ENCODE measurements at places on chromosomes 13 and 19.

DNA sequence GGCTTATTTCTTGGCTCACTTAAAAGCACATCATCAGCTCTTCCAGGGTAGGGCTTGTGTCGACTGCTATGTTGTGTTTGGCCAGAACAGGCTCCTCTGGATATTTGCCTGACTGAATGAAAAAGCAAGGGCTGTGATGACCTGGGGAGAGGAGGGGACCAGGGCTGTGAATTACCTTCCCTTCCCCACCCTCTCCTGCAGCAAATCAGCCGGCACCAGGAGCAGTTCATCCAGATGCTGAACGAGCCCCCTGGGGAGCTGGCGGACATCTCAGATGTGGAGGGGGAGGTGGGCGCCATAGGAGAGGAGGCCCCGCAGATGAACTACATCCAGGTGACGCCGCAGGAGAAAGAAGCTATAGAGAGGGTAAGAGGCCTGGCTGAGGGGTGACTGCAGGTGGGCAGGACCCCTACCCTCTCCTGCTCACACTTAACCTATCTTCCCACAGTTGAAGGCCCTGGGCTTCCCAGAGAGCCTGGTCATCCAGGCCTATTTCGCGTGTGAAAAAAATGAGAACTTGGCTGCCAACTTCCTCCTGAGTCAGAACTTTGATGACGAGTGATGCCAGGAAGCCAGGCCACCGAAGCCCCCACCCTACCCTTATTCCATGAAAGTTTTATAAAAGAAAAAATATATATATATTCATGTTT, 4.4 kb downstream of the GADD45GIP1 start:
- no peak for DNase-seq

- no peak for DNase-seq
These were observed 238.0 kb upstream of the SOX21 start for GRCh38 chr13:94950303-94950702.

DNA sequence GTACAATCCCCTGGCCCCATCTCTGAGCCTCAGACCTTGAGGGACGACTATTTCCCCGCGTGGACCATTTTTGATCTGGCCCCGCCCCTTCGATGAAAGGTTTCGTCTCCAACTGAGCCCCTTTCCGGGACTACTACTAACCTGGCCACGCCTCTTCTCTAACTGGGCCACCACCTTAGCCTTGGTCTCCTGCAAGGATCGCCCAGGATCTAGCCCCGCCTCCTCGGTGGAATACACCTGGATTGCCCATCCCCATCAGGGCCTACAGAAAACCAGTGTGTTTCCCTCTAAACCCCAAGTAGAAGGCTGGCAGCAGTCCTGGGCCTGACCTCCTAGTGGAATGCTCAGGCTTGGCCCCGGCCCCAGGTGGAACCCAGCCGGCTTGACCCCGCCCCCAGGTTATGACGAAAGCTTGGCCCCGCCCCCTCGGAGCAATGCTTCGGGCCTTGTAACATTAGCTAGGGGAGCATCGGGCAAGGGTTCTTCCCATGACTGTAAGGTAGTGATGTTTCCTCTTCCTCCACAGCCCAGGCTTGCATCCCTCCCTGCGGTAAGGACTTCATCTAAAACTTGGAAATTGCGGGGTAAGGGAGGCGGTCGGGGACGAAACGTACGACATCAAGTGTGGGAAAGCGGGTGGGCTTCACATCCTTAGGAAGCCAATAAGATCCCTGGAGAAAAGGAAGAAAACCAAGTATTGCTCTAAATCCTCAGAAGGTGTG, 9.1 kb downstream of the SPACA6 start:
- DNase-seq: peak; percentile 74

DNA sequence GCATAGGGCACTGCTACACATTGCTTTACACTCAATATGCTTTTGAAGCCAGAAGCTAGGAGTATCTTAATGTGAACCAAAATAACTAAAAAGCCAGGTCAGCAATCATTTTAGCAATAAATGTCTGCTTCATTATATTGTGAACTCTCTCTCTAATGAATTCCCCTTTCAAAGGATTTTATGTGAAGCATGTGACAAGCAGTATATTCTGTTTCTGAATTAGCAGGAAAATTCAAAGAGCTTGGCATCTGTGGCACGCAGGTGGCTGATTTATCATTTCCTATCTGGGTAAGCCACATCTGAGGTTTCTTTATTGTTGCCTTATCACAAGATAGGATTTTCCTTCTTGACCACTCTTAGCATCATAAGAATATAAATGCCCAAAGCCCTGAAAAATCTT, 56.8 kb upstream of the KLF12 start:
- DNase-seq: no peak

DNA sequence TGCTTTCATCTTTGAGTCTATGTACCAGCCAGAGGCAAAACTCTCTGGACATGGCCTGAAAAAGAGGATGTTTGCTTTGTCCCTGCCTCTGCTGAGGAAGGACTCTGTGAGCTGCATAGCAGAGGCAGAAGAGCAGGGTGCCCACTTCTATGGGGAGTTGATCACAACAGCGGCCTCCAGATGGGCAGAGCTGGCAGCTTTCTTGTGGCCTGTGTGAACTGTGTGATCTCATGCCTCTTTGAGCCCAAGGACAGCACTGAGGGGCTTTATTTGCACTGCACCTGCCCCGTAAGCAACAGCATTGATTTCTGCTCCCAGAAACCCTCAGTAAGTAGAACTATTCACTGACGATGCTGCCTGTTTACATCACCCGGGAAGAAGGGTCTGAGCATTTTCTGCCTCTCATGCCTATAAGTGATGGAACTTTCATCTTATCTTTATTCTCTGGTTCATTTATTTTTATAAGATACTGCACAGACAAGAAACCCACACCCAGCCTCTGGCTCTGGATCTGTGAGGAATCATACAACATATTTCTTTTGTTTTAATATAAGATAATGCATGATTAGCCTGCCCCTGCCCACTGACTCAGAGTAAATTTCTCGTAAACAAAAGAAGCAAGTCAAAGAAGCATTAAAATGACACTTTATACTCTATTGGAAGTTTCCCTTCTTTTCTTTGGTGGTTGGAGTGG, 244.2 kb upstream of the SOX21 start:
- no peak for DNase-seq

DNA sequence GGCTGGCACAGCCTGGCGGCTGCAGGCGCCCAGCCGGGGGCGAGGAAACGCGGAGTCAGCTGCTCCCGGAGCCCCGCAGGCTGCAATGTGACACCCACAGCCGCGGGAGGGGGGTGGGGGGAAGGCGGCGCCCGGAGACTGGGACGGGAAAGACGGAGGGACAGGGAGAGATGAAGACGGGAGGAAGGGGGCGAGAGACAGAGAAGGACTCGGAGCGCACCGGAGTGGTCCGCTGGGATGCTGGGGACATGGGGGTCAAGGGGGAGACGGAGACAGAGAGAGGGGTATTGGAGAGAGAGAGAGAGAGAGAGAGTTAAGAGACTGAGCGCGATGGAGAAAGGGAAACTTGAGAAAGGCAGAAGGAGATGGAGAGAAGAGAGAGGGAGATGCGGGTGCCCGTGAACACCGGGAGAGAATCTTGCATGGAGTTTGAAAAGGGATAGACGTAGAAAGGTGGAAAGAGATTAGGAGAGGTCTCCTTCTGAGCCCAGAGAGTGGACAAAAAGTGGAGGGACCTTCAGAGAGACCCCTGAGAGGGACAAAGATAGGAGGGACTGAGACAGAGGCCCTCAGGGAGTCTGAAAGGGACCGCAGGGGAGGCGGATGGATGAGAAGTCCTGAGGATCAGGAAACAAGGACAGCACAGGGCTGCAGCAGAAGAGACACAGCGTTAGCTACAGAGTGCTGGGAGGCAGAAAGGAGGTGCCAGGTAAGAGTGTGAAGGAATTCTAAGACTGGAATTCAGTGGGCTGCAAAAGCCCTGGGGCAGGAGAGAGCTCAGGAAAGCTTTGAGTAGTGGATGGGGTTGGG, 1.0 kb downstream of the SCN1B start:
- peak; percentile 68 for DNase-seq

GRCh38 chr13:44865722-44866410, 123.4 kb downstream of the NUFIP1 start:
- no peak for DNase-seq

- DNase-seq: no peak
These were observed 406 bp upstream of the EID2B start for GRCh38 chr19:39533003-39533512.

- DNase-seq: no peak
These were observed 18.6 kb downstream of the ZNF816 start for GRCh38 chr19:52943884-52944643.

GRCh38 chr19:47094557-47095475, 18.8 kb downstream of the ZC3H4 start:
- no peak for DNase-seq

- no peak for DNase-seq
These were observed 69.8 kb upstream of the STARD13 start for GRCh38 chr13:33355201-33355895.

DNA sequence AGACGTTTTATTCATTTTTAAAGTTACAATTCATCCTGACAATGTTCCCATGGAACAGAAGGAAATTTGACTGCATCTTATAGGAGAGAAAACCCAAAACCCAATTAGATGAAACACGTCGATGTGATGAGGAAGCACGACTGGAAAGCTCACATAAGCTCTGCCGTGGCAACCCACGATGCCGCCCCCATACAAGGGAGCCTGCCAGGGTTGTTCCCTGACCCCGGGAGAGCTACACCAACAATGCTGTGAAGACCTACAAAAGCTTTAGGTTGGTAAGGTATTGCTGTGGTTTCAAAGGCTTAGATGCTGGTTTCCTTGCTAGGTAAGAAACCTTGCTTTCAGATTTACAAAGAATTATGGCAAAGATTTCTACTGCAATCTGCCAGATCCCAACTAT, 393.1 kb downstream of the KLF12 start:
- no peak for DNase-seq

DNA sequence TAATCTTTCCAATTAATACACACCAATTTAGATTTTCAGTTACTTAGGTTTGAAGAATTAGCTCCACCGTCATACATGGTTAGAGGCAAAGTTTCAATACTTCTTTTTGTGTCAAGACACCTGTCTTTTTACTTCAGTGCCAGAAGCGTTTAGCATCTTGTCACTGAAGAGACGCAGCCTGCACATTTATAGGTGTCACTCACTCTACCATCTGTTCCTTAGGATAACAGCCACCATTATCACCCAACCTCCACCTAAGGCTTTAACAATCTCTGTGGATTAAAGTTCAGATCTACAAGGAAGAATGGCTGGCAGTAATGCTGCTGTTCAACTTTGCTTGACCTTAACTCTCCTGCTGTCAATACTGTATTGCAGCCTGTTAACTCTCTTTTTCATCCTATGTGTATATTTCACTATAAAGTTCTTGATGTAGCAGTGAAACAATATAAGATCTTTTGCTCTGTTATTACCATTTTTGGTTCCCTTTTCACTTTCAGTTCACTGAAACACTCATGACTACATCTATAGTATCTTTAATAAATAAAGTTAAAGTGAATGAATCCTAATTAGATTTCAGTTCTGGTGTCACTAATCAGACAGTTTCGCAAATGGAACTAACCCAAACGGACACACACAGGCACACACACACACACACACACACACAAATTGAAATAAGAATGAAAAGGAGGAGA, 435.6 kb downstream of the PCDH9 start:
- no peak for DNase-seq

GRCh38 chr13:74825152-74825937, 656.6 kb downstream of the TBC1D4 start:
- peak; percentile 2 for DNase-seq

DNA sequence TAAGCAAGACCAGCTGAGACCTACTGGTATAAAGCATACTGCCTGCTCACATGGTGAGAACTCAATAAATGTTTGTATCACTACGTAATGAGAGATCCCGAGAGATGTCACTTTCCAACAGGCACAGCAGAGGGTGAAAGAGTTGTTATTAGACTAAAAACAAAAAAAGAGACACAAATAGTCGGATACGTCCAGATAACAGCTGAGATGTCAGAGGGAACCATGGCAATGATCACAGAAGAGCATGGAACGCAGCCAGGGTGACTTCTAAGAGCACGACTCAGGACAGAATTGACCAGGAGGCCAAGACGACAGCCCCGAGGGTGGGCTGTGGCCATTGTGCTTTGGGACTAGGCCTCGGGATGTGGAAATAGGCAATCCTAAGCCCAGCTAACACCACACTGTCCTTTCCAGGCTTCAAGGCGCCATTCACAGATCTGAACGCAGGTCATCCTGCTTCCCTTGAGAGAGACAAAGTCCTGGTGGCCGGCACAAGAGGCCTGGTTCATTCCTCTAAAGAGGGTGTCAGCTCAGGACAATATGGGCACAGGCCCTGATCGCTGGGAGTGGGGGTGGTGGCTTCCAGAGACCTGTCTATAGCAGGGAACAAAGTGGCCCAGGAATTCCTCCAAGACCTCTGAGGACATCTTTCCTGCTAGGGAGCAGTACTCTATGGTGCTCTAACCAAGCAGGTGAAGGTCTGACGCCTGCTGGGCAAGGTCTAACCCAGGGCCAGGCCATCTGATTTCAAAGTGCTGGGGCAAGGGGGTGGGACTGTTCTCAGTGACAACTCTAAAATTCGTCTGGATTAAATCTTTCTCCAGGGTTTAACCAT, 3.2 kb downstream of the SH3GL1 start:
- no peak for DNase-seq

- DNase-seq: no peak
These were observed 147.9 kb downstream of the TEX29 start for GRCh38 chr13:111468037-111468959.
